ENCODE measurements at places on chromosomes 12 and 14.

DNA sequence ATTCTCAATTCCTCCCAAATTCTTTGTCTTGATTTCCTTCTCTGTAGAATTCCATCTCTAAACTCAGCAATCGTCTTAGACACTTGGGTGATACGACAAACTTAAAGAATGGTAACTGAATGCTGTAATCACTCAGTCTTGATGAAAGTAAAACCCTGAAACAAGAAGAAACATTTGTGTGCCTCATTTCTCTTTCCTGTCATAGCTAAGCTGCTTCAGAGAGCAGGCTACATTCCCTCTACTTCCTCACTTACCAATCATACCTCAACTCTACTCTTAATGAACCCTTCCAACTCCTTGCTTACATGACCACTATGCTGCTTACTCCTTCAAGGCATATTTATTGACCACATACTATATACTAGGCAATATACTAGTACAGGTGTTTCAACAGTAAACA is 8.3 kb downstream of the MAP4K5 start:
- DNase-seq, result no peak

GRCh38 chr12:34389378-34390170 is 367.3 kb downstream of the ALG10 start:
- no peak for DNase-seq

DNA sequence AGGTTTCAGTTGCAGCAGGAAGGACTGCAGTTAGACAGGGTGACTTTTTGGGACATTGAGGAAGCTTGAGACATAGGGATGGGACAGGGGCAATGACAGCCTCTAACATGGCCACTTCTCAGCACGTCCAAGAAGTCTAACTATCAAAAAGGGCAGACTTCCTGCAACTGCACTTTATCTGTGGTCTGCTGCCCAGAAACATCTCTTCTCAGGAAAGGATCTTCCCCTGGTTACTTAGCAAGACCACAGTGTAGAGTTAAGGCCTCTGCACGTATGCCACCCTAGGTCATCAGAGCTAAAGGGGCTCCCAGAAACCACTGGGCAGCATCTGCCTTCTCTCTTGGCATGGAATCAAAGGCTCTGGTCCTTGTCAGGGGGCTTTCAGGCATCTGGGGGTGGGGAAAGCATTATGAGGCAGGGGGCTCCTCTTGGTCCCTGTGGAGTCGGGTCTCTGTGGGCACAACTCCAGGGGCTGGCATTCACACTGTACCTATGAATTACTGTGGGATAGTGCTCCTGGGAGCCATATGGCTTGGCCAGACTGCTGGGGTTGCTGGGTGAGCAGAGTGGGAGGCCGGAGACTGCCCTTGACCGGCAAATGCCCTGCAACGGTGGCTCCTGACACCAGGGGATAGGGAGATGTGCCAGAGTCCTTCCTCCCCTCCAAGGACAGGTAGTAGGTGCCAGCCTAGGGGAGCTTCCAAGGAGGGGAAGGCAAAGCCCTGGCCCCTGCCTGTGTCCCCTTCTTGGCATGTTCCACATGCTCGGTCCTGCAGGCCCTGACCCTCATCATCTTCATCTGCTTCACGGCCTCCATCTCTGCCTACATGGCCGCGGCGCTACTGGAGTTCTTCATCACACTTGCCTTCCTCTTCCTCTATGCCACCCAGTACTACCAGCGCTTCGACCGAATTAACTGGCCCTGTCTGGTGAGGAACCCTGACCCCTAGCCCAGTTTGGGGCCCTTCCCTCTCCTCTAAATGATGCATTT is 1.0 kb downstream of the CMTM5 start:
- DNase-seq, result no peak

DNA sequence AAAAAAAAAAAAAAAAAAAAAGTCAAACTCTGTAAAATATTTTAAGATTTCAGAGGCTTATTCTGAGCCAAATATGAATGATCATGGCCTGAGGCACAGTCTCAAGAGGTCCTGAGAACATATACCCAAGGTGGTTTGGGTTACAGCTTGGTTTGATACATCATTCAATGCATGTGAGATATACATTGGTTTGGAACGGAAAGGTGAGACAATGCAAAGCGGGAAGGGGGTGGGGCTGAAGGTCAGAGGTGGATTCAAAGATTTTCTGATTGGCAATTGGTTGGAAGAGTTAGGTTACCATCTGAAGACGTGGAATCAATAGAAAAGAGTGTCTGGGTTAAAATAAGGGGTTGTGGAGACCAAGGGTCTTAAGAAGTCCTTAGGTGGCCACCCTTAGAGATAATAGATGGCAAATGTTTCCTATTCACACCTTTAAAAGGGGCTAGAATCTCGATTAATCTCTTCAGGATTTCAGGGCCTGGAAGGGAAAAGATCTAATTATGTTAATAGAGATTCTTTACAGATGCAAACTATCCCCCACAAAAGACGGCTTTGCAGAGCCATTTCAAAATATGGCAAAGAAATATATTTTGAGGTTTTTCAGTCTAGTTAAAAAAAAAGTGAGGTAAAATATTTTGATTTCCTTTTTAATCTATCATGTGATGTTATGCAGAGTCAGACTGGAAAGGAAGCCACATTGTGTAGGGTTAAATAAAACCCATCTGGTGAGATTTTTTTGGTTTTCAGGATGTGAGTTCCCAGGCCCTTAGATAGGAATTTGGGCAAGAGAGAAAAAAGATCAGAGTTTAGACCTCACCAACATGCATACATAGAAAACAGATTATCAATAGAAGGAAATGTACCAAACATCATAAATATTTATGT is 173.8 kb upstream of the CNOT2 start:
- no peak for DNase-seq

- no peak for DNase-seq
Measured at GRCh38 chr12:132533584-132533958, 43.6 kb downstream of the FBRSL1 start.

- no peak for DNase-seq
Measured at GRCh38 chr12:54723379-54724256, 75.5 kb upstream of the DCD start.

DNA sequence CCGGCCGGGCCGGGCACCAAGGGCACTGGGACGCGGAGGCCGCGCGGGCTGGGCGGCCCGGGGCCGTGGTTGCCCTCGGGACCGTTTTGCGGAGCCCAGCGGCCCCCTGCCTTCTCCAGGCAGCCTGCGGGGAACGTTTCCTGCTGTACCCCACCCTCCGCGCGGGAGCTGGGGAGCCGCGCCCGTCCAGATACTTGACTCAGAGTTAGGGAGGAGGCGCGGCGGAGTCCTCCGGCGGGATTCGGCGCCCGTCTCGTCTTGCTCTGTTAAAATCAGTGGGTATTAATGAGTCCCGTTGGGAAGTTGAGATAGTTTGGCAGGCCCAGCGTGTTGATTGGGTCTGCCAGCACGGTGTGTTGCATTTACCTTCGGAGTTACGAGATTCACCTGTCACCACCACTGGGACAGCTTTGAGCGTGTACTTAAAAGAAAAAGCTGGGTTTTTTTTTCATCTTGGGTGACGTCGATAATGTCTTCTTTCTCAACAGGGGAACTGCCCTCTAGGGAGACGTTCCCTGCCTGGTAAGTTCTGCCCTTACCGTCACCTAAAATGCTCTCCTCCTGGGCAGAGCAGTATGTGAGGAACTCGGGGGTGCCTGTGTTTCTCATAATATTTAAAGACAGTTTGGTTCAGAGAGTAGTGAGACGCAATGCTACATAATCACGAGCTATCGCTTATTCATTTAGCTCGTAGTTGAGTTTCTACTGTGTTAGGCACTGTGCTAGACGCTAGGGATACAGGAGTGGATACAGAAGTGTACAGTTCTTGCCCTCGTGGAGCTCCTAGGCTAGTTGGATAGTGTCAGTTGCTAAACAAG is 596 bp downstream of the DLST start:
- DNase-seq, result peak; percentile 22

GRCh38 chr12:95733141-95733825 is 57.3 kb downstream of the NTN4 start:
- no peak for DNase-seq

- DNase-seq, result no peak
Measured at GRCh38 chr12:52867152-52867551, 18.4 kb upstream of the KRT78 start.

DNA sequence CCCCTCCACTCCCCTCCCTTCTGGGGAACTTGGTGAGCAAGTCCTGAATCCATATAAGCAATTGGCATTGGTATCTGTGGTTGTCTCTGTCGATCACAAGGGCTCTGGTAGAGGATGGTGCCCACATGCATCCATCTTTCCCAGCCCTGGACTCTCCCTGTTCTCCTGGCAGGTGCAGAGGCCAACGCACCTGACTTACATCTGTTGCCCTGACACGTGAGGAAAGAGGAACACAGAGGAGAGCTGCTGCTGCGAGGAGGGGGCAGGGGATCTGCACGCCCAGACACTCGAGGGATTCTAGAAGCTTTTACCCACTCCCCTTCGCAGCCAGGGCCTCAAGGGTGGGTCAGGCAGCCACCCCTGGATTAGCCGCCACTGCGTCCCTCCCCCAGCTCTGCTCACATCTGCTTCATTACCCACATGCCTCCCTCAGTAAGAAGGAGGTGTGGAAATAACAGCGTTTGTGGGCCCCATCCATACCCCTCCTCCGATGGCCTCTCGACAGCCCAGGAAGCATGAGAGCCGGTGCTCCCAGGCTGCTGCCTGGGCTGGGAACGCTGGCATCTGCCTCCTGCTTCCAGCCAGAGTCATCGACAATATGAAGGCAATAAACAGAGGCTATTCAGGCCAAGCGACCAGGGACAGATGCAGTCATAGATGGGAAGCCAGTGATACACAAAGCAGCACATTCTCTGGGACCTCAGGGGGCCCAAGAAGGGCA is 56.5 kb downstream of the KDM2B start:
- DNase-seq, result no peak

- no peak for DNase-seq
Measured at GRCh38 chr14:21089271-21089670, 9.2 kb downstream of the ZNF219 start.

DNA sequence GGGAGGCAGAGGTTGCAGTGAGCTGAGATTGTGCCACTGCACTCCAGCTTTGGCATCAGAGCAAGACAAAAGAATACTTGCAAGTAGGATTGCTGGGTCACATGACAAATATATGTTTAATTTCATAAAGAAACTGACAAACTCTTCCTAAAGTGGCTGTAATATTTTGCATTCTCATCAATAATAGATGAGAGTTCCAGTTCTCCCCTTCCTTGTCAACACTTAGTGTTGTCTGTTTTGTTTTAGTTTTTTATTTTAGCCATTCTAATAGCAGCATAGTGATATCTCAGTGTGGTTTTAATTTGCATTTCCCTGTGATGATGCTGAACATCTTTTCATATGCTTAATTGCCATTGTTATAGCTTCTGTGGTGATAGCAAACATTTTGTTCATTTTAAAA is 31.2 kb downstream of the SLC39A9 start:
- DNase-seq, result no peak

All from thoracic aorta (tissue), 2 donors.